Placental pericyte (primary cell): ENCODE measurements at places on chromosomes 1 and 21. TPM values are rescaled to one million over a fixed set of nuclear protein-coding genes. Genes with fewer than 3 reads are reported as not detected.

Gene SELP
- 0.22 TPM in 1 of 2 replicates, not detected in the other for total RNA-seq

Gene CASQ2
- not detected in 2 replicates for total RNA-seq

Gene TFF1
- not detected in 2 replicates for total RNA-seq

Gene BCAR3
- 41.6 and 82.3 TPM in 2 replicates for total RNA-seq

Gene CNR2
- not detected in 2 replicates for total RNA-seq

Gene HHIPL2
- 0.44 TPM in 1 of 2 replicates, not detected in the other for total RNA-seq

Gene CD2
- not detected in 2 replicates for total RNA-seq
